Activated gamma-delta T cell (primary cell): ENCODE measurements at places on chromosomes 11 and 22.

GRCh38 chr22:47165338-47166032 is 403.0 kb downstream of the TBC1D22A start:
- no peak for DNase-seq

GRCh38 chr11:84430661-84431060 is 1144.5 kb upstream of the CCDC90B start:
- no peak for DNase-seq

DNA sequence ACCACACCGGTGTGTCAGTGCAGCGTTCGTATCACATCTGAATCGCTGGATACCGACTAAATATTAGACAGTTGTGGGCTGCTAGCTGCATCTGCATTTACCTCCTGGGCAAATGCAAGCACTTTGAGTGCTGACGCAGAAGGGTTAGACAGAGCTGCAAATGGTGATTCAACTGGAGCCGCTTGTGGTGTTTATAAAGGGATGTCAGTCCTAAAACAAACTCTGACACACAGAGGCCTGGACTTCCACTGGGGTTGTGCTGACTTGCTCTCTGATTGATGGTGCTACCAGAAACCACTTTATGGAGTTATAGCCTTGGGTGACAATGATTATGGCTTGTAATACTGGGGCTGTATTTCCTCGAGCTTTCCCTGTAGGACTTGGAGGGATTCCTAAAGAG is 374.4 kb downstream of the NTM start:
- no peak for DNase-seq

DNA sequence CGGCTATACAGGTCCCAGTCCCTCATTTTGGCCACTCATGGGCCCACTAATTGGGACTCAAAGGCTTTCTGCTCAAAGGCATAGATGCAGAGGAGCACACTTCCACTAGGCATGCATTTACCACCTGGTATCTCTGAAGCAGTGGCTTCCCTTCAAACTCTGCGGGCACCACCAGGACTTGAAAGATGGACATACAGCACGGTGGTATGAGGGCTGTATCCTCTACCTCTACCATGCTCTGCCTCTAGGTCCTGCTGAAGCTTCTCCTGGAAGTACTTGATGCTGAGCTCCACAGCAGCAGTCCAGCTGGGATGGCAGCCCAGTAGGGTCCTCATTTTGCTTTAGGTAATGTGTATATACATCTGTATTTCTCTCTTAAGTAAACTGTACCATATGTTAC is 49.9 kb downstream of the RAB6A start:
- DNase-seq, result no peak

- DNase-seq, result no peak
Observed at GRCh38 chr11:102734650-102735049, 9.9 kb upstream of the MMP8 start.

GRCh38 chr11:26983645-26984044 is 10.3 kb upstream of the FIBIN start:
- DNase-seq, result no peak
